ENCODE measurements at places on chromosomes 5 and 9. TPM values are rescaled to one million over a fixed set of nuclear protein-coding genes. Genes with fewer than 3 reads are reported as not detected.

GRCh38 chr5:125891061-125891725 lies 532.0 kb upstream of the GRAMD2B start:
- DNase-seq, result peak; percentile 54

GRCh38 chr5:58898538-58898937 lies 315.7 kb downstream of the RAB3C start:
- no peak for DNase-seq

GRCh38 chr9:33151007-33151557 lies 16.1 kb downstream of the B4GALT1 start:
- peak; percentile 97 for DNase-seq

GRCh38 chr5:20276959-20277263 lies 288.9 kb upstream of the CDH18 start:
- DNase-seq, result no peak

DNA sequence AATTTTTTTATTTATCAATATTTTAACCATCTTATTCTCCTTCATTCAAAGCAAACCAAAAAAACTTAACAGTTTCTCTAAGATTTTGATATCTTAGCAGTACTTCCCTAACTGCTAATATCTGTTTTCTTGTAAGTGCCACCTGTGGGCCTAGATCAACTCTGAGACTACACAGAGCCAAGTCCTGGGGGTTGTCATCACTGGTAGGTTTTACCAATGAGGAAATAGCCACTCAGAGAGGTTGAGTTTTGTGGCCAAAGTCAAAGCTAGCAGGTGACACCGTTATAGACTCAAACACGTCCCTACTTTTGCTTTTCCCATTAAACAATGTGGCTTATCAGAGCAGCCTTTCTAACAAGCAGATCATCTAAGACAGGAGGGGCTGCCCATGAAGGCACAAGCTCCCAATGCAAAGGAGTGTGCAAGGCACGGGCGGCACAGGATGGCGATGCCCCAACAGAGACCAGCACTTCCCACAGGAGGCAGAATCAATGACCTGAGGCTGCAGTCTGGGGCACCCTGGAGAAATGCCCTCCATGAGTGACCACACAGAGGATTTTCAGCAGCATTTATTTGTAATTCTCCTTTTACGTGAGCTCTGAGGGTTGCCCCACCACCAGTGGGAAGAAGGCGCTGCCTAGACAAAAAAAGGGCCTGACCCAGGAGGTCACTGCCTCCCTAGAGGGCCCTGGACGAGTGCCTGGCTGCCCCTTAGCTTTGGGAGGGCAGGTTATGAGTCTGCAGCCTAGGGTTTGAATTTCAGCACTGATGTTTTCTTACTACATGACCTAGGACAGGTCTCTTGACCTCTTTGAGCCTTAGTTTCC lies 7.4 kb downstream of the TBC1D2 start:
- DNase-seq, result no peak

The TNIP1 gene
- total RNA-seq, result 116 TPM

The SLC12A2 gene
- total RNA-seq, result 25.0 TPM

All from M059J (cell line).